ENCODE measurements at places on chromosomes 3 and 15. TPM values are rescaled to one million over a fixed set of nuclear protein-coding genes. Genes with fewer than 3 reads are reported as not detected.
A peak's percentile ranks its signal among the peaks of the same experiment; 100 is the strongest.

DNA sequence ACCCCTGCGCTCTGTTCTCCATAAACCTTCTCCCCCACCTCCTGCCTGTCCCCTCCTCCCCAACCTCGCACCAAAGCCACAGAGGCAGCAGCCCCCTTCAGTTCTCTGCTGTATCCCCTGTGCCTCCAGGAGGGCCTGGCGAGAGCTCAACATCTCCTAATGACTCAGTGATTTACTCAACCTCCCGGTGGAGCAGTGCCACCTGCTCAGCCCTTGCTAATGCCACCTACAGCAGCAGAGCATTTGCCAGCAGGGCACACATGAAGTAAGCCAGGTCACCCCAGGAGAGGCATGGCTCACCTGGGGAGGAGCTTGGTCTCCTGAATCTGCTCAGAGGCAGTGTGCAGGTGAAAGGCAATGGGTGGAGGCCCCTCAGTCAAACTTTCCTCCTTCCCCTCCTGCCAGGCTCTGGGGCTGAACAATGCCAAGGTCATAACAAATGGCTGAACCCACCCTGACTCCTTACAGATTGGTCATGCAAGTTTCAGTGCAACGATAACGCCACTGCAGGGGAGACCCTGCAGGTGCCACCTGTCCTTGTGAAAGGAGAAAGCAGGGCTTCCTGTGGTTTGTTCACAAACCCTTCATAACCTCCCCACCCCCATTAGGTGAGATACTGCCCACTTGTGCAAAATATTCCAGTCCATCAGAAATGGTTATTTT is 19.8 kb downstream of the TRPM1 start:
- peak; percentile 73 for DNase-seq

- DNase-seq: no peak
Measured at GRCh38 chr15:57686657-57687056, 19.9 kb upstream of the POLR2M start.

DNA sequence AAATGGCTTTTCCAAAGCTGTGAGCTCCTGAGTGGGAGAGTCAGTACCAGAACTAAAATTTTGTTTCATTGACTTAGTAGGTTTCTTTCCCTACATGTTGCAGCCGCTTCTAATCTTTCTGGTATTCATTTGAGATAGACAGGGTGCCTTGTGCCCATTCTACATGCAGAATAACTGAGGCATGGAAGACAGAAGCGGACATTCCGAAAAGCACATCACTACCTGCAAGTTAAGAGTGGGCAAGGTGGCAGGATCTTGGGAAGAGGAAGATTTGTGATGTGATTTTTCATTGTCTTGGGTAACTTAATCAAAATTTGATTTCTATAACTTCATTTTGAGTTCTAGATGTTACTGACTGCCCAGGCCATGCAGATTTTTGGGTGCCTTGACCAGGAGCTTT is 2.0 kb downstream of the MAP2K5 start:
- no peak for DNase-seq

- DNase-seq: no peak
Measured at GRCh38 chr3:71703797-71704196, 21.4 kb downstream of the EIF4E3 start.

DNA sequence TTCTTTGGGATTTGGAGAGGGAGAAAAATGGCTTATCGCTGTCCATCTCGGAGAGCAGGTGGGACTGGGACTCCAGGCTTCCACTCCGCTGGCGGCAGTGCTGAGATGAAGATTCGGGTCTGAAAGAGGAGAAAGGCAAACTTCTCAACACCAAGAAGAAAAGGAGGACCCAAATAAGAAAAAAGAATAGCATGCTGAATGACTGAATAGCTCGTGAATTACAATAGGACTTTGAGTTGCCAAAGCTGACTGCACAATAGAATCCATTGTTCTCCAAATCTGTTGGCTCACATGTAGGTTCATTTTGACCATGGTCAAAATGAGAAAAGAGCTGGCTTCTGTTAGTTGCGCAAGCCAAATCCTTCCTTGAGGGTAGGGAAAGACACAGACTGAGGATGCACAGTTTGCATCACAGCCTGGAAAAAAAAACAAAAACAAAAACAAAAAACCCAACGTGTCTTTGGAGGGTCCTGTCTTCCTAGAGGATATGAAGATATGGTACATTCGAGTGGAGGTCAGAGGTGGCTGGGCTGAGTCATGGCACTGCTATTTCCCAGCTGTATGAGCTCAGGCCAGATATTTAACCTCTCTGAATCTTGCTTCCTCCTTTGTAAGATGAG is 59.3 kb upstream of the LMOD3 start:
- no peak for DNase-seq

The ZBED2 gene
- not detected for total RNA-seq

The SEMA5B gene
- total RNA-seq: 0.93 TPM

DNA sequence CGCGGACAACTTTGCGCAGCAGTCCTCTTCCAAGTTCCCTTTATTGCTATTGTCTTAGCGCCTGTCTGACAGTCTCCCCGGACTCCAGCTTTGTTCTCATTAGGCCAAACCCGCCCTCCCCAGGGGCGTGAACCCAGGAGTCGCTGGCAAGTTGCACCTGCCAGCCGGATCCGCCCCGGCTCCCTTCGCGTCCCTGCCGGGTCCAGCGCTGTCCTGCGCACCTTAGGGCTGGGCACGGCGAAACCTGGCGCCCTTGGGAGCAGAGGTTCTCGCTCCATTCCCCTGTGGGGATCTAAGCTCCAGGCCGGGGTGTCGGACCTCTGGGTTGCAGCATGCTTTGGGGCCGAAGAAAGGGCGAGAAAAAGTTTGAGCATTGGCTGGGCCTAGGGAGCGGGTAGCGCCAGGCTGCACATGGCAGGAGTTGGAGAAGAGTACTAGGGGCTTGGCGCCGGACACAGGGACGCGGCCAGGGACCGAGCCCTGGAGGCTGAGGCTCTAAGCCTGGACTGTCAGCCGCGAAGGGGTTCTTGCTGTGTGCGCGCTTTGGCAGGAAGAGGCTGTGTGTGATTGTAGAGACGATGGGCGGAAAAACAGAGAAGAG is 335.1 kb upstream of the THRB start:
- peak; percentile 66 for DNase-seq

The CSPG4 gene
- 90.4 TPM for total RNA-seq

GRCh38 chr3:5229414-5229813 is 41.9 kb downstream of the EDEM1 start:
- DNase-seq: no peak

The CFAP100 gene
- total RNA-seq: not detected

DNA sequence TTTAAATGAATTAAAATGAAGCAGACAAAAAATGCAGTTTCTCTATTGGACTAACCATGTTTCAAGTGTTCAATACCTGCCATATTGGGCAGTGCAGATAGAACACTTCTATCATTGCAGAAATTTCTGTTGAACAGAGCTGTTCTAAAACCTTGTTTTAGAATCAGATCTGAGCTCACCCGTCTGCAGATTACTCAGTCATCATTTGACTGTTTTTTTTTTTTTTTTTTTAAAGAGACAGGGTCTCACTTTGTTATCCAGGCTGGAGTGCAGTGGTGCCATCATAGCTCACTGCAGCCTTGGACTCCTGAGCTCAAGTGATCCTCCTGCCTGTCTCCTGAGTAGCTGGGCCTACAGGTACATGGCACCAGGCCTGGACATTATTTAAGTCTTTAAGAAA is 128.7 kb downstream of the APBA2 start:
- DNase-seq: peak; percentile 28

GRCh38 chr3:143657391-143657790 is 190.9 kb downstream of the SLC9A9 start:
- no peak for DNase-seq

- peak; percentile 59 for DNase-seq
Measured at GRCh38 chr3:14804835-14805780, 13.7 kb upstream of the FGD5 start.

- no peak for DNase-seq
Measured at GRCh38 chr3:105622169-105622568, 246.6 kb downstream of the CBLB start.

The ATP13A5 gene
- total RNA-seq: not detected

The PLEKHO2 gene
- 40.9 TPM for total RNA-seq

The FBXW12 gene
- not detected for total RNA-seq

DNA sequence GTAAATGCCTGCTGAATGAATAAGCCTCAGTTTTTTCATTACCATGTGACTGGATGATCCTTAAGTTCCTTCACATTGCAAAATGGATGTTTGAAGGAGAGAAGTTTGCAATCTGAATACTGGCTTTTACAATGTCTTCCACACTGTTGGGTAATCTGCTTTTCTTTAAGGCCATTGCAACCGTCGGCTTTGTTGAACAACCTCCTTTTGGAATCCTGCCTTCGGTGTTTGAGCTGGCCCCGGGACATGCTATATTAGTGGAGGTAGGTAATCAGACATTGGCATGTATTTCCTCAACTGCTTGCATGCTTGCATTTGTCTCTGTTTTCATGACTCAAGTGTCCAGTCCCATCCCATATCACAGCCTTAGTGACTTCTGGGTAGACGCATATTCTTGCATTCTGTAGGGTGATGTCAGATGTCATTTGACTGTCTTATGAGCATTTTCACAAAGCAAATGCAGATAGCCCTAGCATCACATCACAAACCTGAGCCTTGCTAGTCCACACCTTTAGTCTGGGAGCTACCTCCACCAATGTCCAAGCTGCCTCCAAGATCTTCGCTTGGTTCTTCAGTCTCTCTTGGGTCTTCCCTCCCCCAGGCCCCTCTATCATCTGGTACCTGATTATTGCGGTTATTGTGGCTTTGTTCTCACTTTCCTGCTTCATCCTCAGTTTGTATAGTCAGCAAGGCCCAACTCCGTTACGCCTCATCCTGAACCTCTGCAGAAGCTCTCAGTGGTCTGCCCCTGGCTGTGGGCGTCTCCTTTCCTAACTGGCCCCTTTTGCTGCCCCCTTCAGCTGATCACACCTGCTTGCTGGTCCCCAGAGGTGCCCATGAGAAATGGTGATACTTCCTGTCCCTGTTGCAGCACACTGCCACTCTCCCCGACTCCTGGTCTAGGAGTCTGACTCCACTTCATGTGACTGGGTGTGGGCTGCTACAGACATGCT is 48.5 kb downstream of the ACAA1 start:
- DNase-seq: no peak

DNA sequence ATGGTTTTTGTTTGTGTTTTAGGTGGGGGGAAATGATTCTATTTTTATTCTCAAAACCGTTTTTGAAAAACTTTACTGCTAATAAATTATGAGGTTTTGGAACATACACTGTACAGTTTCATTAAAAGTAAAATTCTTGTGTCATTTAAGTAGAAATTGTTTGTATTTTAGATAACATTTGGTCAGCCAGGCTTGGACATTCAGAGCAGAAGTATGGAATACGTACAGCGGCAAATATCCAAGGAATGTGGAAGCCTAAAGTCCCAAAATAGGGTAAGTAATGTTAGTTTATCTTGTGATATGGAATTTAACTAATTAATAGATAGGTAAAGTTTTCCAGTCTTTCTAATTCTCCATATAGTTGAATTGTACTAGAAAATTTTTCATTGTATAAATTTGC is 96.6 kb downstream of the SPRED1 start:
- no peak for DNase-seq

DNA sequence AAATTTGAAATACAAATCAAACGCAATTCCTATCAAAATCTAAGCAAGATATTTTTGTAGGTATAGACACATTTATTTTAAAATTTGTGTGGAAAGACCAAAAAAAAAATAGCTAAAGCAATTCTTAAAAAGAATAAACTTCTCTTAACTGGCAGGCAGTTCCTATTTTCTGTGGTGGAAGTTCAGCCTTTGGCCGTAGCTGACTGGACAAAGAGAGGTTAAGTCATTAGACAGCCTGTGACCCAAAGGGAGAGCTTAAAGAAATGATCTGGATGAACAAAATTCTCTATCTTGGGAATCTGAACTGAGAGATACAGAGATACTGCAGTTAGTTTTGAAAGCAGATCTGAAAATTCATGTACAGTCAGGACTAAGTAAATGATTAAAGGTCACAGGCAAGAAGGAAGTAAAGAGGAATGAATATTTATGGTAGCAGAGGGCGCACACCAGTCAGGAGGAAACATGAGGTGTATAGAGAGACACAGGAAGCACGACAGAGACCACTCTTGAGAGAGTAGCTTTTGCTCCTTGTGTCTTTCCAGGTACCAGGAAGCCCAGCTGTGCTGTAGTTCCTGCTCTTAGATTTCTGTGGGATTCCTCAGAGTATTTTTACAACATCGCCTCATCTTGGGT is 57.5 kb downstream of the TPRG1 start:
- DNase-seq: no peak

The IQCF5 gene
- total RNA-seq: not detected

DNA sequence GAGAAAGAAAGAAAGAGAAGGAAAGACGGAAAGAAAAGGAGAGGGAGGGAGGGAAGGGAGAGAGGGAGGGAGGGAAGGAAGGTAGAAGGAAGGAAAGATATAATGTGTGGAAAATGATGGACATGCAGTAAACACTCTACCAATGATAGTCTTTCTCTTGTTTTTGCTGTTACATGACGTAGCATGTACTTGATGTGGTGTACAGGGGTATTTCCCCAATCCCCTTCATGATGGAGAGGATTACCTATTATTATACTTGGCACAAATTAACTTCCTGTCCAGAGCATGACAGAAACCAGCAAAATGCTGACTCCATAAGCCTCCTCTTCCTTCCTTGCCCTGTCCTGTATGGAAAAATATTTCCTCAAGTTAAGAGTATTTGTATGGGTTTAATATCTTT is 124.4 kb downstream of the B3GALNT1 start:
- no peak for DNase-seq

The REC114 gene
- not detected for total RNA-seq

DNA sequence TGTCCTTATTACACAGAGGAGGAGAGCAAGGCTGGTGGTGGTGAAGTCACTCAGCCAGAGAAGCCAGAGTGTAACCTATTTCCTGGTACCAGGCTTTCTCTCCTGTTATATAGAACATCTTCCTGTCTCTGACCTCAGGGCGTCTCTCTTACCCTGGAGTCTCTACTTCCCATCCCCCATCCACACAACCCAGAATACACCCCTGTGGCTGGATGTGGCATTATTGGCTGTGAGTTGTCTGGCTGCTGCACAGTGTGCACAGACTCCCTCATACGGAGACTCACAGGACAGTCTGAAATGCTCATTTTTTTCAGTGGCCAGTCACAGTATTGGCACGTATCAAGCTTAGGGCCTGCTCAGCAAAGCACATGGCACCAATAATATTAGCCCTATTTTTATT is 8.6 kb downstream of the PODXL2 start:
- peak; percentile 23 for DNase-seq

DNA sequence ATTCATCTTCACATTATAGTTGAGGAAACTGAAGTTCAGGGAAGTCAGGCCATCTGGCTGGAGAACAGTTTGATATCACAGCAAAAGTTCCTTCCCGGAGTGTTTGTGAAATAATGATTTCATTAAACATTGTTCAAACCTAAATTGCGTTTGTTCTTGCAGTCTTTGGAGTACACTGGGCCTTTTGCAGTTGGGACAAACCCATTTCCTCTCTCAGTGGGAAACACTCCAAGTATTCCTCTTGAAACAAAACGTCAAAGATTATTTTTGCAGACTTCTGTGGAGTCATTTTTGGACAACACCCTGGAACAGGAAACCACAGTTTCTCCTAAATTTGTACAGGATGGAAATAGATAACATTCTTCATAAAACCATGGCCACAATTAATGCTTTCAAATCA is 287.5 kb downstream of the PTPRG start:
- no peak for DNase-seq

- DNase-seq: no peak
Measured at GRCh38 chr3:120681018-120681417, 1.0 kb downstream of the HGD start.
